ENCODE measurements at places on chromosomes 1 and 21.

DNA sequence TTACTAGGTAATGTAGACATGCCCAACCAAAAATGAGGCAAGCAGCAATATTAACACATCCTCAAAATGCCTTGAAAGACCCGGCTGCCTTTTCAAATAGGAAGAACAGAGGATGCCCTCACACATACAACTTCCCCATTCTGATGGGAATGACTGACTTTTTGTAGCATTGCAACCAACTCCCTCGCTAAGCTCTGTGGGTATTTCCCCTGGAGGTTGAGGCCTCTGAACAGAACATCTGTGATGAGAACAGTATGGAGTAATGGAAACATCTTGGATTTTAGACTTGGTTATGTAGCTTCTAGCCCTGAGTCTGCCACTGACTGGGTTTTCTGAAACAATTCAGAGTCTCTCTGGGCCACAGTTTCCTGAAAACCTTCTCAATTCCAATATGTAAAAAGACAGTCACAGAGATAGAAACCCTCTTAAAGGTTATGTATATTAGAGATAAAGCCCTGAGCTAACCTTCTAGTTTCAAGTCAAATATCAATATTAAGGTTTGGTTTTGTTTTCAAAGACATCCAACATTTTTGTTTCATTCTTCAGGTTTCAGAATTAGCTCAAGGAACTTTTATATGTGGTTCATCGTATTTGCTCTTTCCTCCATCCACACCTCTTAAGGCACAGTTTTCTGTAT lies 311.5 kb downstream of the SETD4 start:
- peak; percentile 45 for DNase-seq

DNA sequence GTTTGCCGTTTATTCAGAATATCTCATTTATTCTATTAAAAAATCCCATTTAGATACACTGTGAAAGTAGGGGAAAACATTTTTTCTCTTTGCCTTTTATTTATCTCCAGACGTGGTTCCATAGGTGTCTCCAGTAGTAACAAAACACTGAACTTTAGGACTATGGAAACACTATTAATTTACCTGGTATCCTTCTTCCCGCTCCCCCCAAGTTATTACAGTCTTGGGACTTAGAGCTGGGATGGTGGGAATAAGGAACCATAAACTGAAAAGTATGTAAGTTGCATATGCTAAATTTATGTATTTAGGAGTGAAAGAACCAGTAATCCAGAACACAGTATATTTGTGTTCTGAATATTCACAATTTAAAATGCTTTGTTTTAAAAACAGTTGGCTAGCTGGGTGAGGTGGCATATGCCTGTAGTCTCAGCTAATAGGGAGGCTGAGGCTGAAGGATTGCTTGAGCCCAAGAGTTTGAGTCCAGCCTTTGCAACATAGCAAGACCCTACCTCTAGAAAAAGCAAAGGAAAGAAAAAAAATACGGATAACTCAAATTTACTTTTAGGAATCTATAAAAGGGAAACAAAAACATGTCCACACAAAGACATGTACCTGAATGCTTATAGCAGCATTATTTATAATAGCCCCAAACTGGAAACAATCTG lies 3.1 kb downstream of the DNAJB4 start:
- DNase-seq = no peak

DNA sequence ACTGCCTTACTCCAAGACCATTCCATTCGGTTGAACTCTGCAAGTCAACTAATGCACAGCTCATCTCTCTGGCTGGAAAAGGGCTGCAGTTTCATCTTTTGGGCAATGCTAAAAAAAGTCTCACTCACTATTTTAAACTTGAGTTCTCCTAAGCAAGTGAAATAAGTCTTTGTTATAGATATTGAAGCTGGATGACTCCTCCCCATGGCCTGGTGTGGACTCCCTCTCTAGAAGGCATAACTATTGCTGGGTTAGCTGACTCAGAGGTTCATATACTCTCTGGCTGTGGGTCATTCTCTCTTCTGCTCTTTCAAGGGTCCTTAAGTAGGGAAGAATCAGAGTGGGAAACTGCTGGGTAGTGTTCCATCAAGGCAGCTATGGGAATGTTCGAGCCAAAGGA lies 88.0 kb downstream of the XCL2 start:
- DNase-seq = no peak

- no peak for DNase-seq
Observed at GRCh38 chr1:9658199-9658598, 6.7 kb downstream of the PIK3CD start.

DNA sequence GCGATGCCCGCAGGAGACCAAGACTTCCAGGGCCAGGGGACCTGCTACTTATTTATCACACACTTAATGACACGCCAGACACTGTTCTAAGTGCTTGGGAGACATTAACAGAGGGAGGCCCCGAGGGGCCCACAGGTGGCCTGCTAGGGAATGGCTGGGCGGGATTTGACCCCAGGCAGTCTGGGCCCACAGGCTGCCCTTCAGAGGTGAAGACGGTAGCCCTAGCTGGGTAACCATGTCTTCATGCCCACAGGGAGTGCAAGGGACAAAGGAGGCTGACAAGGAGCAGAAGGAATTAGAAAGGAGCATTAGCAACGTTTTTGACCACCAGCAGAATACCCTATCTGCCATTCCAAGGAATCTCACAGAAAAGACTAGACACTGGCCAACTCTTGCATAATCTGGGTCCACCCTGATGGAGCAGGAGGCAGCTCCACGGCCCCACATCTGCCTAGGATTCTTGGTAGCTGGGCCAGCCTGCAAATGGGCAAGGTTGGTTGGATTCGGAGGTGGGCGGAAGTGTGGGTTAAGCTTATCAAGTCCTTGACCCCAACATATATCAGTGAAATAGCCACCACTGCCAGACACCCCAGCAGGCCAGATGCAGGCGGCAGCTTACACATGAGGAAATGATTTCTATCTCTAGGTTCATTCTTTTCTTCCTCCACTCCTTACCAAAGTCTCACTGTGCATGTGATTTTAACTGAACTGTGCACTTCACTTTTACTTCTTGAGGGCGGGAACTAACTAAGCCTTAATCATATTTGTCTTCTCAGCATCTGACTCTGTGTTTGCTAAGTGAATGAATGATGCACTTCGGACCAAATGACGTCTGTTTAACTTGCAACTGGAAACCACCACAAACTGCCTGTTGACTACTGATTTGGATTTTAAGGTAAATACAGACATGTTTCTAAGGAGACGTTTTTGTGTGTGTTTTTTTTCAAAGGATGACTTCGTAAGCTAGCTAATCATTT lies 3.4 kb upstream of the ETS2 start:
- no peak for DNase-seq
